Cardiac muscle cell (in vitro differentiated cells and primary cell): ENCODE measurements at places on chromosomes 16 and 17. TPM values are rescaled to one million over a fixed set of nuclear protein-coding genes. Genes with fewer than 3 reads are reported as not detected.

DNA sequence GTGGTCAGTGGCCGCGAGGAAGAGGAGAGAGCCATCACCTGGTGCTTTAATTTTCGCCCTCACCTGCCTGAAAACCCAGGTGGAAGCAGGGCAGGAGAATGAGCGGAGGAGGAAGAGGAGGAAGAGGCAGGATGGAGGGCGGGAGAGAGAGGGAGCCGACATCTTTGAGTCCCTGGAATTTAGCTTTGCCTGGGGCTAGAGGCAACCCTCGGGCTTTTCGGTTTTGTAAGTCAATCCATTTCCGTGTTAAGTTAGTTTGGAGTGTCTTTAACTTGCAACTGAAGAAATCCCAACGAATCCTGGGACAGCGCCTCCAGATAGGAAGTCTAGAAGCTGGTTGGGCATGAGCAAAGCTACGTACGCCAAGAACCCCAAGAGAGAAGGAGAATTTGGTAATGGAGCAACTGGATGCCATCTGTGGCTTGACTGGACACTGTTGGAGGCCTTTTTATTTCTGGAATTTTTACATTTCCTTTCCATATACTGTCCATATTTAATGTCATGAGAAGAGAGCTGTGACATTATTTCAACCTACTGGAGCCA, 36.9 kb upstream of the ATP2A3 start:
- no peak for DNase-seq

TBKBP1 gene
- 22.6 and 30.2 TPM in 2 replicates for polyA plus RNA-seq

CIAPIN1 gene
- polyA plus RNA-seq: 139 and 156 TPM in 2 replicates

DNA sequence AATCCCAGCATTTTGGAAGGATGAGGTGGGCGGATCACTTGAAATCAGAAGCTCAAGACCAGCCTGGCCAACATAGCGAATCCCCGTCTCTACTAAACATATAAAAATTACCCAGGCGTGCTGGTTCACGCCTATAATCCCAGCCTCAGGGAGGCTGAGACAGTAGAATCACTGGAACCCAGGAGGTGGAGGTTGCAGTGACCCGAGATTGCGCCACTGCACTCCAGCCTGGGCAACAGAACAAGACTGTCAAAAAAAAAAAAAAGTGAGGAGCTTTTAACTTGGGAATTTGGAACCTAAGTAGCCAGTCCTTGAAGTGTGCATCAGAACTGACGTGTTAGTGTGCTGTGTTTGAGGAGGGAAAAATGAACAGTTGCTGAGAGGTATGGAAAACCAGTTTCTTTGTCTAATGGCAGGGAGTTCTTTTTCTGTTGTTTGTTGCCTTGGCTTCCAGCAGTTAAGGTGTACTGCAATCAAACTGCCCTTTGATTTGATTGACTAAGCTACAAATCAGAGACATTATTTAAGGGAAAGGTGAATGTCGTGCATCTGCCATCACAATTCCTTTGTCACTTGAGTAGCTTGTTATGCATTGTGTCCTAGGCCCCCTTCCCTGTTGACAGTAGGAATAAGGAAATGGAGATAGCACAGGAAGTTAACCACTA, 8.6 kb upstream of the DUSP14 start:
- DNase-seq: no peak

- DNase-seq: no peak
These were observed 11.9 kb upstream of the SHCBP1 start for GRCh38 chr16:46632778-46633733.

- DNase-seq: no peak
These were observed 482 bp upstream of the SLC16A3 start for GRCh38 chr17:82228278-82228841.

GRCh38 chr17:17062866-17063265, 20.6 kb downstream of the MPRIP start:
- no peak for DNase-seq

GRCh38 chr16:48347191-48347865, 37.9 kb downstream of the SIAH1 start:
- no peak for DNase-seq

TNFSF12 gene
- 3.2 and 6.7 TPM in 2 replicates for polyA plus RNA-seq

GUCY2D gene
- polyA plus RNA-seq: 0.54 and 3.7 TPM in 2 replicates

DNA sequence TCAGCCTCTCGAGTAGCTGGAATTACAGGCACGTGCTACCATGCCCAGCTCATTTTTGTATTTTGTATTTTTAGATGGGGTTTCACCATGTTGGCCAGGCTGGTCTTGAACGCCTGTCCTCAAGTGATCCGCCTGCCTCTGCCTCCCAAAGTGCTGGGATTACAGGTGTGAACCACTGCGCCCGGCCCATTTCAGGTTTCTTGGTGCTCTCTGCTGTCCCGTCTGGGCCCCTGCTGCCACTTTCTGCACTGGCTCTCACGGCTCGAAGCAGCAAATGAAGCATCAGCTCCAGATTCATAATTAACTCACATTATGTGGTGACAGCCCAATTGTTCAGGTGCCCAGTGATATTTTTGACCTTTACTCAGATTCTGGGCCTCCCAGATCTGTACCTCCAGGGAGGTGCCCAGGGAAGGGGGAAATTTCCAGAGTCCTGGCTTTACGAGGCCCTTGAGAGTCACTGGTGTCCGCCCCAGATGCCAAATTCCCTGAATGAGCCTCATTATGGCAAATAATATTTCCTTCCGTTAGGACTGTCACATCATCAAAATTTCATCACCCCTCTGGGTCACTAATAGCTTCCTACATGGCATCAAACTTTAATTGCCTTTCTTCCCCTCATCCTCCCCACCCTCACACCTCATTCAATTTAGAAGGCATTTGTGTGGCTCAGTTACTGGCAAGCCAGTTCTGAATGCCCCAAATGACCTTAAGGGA, 9.0 kb downstream of the SDK2 start:
- no peak for DNase-seq

ABCC6 gene
- 7.1 and 12.6 TPM in 2 replicates for polyA plus RNA-seq
